ENCODE measurements at places on chromosomes 5 and 9.

- DNase-seq = no peak
Observed at GRCh38 chr5:90898326-90899013, 339.9 kb downstream of the ADGRV1 start.

GRCh38 chr5:116411101-116411571, 163.5 kb downstream of the SEMA6A start:
- DNase-seq = no peak

DNA sequence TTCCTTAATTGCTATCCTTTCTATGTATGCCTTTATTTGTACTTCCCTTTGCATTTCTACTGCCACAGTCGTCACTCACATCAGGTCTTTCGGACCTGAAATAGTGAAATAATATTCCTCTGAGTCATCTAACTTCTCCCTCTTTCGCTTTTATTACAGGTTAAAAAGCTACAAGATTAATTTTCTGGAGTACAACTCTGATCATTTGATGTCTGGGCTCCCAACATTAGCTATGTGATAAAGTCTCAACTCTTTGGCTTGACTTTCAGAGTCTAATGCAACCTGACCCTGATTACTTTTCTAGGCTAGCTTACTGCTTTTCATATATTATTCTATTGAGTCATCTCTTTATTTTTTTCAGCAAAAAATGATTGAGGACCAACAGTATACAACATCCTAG, 638.8 kb upstream of the WWC1 start:
- no peak for DNase-seq

DNA sequence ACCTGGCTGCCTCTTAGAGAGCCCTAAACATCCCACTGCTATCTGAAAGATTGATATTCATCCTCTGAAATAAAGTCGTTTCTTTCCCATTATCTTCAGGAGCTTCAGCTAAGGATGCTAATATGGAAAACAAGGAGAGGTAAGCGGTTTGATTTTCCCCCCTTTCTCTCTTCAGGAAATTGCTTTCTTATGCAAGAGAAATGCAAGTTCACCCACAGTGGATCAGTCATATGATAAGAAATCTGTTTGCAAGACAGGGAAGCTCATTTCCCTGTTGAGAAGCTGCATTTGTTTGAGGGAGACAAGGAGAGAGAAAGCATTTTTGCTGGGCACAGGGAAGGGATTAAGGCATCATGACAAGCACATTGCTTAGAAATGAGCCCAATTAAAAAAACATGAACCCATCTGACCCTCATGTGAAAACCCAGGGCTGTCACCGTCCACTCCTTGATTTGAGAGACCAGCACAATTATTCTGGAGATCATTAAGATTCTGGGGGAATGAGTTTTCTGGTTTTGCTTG, 53.7 kb upstream of the BOD1 start:
- no peak for DNase-seq

GRCh38 chr5:55629815-55630214, 82.3 kb downstream of the SLC38A9 start:
- no peak for DNase-seq

GRCh38 chr5:40999142-40999541, 72.0 kb downstream of the MROH2B start:
- DNase-seq = no peak

DNA sequence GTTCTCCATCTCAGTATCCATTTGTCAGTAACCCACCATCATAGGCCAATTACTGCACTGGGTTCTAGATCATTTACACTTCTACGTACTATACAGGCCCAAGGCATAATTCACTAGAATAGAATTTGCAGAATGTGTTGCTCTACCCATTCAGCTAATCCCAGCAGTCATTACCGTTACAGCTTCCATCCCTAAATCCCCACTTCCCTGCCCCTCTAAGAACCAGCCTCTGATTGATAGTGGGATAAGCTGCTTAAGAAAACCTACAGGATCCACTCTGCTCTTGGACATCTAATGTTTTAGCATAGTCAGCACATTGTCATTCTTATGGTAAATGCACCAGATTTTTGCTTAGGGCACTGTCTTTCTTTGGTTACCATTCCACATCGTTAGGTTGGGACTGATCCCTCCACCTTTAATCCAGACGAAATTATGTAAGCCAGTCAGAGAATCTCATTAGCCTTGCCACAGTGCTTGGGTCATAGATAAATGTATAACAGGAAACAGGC, 39.3 kb upstream of the CHD1 start:
- DNase-seq = no peak

DNA sequence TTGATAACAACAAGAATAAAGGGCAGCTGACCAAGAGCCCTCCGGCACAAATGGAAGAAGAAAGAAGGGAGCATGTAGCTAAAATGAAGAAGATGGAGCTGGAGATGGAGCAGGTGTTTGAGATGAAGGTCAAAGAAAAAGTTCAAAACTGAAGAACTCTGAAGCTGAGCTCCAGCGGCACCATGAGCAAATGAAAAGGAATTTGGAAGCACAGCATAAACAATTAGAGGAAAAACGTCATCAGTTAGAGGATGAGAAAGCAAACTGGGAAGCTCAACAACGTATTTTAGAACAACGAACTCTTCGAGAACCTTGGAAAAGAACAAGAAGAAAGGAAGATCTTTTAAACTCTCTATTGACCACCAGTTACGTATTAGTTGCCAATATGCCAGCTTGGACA, 100.9 kb downstream of the GABBR2 start:
- DNase-seq = no peak

DNA sequence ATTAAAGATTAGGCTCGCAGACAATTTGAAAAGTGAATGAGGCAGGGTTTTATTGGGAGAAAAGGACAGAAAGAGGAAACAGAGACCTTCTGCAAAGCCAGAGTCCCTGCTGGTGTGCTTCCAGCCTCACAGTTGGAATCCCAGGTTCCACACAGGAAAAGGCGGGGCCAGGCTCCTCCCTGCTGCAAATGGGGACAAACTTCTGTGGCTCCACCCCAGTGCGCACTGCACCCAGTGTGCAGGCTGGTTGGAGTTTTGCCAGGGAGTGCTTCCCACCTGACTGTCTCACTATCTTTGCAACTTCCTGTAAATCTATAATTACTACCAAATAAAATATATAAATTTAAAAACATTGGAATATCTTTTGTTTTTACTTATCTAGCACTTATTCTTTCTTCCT, 386.0 kb upstream of the GRIN3A start:
- DNase-seq = no peak

- no peak for DNase-seq
Observed at GRCh38 chr9:137115394-137116026, 977 bp upstream of the DPP7 start.

DNA sequence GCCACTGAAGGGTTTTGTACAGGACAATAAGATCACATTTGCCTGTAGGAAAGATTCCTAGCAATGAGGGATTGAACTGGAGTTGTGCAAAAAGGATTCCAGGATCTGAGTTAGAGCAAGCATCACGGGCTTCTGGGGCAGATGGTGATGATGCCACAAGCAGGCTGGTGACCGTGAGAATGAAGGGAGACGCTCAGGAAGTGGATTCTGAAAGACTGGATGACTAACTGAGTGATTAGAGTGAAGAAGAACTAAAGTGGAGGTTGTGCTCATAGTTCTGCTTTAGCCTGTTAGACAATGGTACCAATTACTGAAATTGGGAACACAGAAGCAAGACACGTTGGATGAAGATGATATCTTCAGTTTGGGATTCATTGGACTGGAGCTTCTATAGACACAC, 168.2 kb downstream of the CD180 start:
- DNase-seq = no peak

DNA sequence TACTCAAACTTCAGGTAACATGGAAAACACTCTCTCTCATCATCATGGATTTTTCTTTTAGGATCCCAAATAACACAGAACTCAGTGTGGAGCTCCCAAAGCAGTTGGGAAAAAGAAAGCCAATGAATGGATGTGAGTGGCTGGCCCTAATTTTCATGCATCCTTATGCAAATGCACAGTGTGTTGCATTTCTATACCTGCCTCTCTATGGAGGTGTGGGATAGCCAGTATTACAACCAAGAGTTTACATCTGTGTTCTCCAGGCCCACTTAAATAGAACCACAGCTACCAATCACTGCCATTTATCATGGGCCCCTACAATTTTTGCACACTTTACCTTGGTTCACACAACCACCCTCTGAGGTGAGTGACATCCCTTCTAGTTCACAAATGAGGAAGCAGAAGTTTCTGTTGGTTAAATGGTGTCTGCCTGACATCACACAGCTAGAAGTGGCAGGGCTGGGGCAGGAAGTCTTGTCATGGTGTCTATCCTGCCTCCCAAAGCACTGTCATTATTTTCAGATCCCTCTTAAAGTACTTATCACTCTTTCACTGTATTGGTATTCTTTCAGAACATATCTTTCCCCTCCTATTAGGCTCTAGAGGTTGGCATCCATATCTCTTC, 17.3 kb downstream of the MAMDC2 start:
- no peak for DNase-seq

DNA sequence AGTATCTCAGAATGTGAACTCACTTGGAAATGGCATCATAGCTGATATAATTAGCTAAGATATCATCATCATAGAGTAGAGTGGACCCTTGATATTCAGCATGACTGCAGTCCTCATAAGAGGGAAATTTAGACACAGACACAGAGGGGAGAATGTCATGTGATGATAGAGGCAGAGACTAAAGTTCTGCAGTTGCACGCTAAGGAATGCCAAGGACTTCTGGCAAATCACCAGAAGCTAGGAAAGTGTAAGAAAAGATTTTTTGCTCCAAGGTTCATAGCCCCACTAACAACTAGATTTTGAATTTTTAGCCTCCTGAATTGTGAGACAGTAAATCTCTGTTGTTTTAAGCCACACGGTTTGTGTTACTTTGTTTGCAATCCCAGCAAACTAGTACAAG, 612.6 kb upstream of the ST8SIA4 start:
- DNase-seq = no peak

DNA sequence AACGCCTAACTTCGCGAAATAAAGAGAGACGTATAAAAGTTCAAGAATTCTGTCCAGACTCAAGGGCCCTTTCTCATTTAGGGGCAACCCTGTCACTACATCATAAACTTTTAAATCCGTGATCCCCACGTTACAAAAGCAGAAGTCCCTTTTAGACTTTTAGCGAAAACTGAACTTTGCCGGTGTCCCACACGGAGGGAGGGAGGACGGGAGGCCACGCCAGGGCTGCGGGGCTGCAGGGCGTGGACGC, 515 bp upstream of the F2R start:
- no peak for DNase-seq

GRCh38 chr5:112597831-112598230, 139.9 kb upstream of the APC start:
- no peak for DNase-seq

DNA sequence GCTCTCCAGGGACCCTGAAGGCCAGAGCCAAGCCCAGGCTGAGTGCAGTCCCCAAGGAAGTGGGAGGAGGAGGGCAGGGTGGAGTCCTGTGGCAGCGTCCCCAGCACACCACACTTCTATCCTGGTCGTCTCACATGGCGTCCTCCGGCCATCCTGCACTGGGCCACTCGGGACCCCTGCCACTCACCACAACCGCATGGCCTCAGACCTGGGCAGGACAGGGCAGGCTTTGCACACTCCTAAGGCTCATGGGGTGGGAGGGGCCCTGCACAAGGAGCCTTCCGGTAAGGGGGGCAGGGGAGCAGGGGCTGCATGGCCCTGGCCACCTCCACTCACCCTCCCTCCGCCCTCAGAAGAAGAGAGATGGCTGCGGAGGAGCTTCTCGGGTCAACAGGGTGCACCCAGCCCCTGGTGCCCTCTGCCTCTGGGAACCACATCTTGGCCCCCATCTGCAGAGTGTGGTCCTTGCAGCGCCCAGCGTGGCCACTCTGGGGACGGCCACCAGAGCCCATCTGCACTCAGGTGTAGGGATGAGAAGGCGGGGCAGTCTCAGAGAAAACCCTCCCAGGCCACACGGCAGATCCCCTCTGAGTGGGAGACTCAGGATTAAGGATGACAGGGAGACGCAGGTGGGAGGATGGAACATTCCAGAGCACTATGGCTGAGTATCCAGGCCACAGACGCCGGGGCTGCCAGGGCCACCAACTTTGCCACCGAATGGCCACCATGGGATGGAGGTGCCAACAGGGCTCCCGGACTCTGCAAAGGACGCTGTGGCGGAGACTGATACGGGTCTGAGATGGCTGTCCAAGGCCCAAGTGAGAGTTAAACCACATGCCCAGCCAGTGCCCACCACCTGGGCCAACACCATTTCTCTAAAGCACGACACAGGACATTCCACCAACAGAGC, 7.6 kb downstream of the TPPP start:
- DNase-seq = no peak

DNA sequence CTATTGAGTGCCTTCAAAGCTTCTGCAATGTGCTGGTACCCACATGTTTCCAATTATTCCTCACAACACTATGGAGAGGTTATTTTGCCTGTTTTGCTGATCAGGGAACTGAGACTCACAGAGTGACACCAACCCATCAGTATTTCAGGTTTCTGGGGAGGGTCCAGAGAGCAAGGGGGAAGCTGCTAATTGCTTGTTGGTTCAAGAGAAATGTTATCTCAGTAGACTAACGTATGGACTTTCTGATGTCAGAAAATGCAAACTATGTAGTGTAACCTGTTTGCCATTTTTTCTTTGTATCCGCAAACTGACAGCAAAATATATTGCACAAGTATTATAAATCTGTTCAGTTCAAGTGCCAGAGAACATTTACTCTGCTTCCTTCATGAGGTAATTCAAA, 108.3 kb upstream of the MSX2 start:
- DNase-seq = no peak

DNA sequence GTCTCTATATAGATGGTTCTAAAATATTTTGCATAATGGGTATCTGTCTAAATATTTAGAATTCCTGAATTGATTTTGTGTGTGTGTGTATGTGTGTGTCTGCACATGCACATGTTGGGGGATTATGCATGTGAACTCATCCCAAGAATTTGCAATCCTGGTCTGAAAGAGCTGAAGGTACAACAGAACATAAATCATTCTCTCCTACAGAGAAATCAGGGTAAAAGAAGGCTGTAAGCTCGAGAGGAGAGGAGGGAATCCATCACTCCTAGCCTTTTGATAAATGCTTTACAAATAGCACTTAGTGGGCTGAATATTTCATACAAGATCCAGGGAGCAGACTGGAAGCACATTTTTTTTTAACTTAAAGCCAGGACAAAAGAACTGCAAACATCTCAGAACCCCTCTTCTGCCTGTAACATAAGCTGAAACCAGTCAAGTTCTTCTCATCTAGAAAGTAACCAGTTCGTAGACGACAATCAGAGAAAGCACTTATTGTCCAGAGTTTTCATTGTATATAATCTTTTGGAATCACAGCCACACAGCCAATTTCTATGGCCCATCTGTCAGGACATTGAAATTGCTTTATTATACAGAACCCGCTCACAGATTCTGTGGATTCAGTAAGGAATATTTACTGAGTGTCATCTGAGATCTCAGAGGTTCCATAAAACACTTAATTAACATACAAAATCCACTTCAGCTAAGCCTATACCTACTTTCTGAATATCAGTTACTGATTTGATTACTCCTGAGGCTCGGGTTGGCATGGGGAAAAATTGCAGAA, 541.4 kb upstream of the ZNF462 start:
- no peak for DNase-seq
